Cardiac ventricle fibroblast (primary cell): ENCODE measurements at places on chromosomes 7 and 10. TPM values are rescaled to one million over a fixed set of nuclear protein-coding genes. Genes with fewer than 3 reads are reported as not detected.

KCP gene
- not detected in 2 replicates for total RNA-seq

GRM3 gene
- total RNA-seq: not detected in 2 replicates

LMOD2 gene
- not detected in 2 replicates for total RNA-seq

TMEM176A gene
- total RNA-seq: 0.31 and 0.54 TPM in 2 replicates

AHR gene
- 260 and 263 TPM in 2 replicates for total RNA-seq

STEAP2 gene
- total RNA-seq: 19.1 and 25.8 TPM in 2 replicates

CCDC3 gene
- total RNA-seq: 0.39 and 0.81 TPM in 2 replicates

VSTM4 gene
- total RNA-seq: 5.1 and 5.3 TPM in 2 replicates

SCART1 gene
- total RNA-seq: 0.73 and 2.2 TPM in 2 replicates

RTKN2 gene
- total RNA-seq: not detected in 2 replicates

TSPAN15 gene
- total RNA-seq: 4.9 and 5.5 TPM in 2 replicates

BLVRA gene
- 23.9 and 26.0 TPM in 2 replicates for total RNA-seq

FAM25A gene
- not detected in 2 replicates for total RNA-seq

VENTX gene
- total RNA-seq: not detected in 2 replicates

CYP2C8 gene
- total RNA-seq: not detected in 2 replicates
